ENCODE measurements at places on chromosomes 4 and X.

- DNase-seq = no peak
Observed at GRCh38 chrX:136666088-136666487, 18.1 kb downstream of the CD40LG start.

GRCh38 chr4:116906758-116907157 is 178.6 kb downstream of the TRAM1L1 start:
- DNase-seq = no peak

DNA sequence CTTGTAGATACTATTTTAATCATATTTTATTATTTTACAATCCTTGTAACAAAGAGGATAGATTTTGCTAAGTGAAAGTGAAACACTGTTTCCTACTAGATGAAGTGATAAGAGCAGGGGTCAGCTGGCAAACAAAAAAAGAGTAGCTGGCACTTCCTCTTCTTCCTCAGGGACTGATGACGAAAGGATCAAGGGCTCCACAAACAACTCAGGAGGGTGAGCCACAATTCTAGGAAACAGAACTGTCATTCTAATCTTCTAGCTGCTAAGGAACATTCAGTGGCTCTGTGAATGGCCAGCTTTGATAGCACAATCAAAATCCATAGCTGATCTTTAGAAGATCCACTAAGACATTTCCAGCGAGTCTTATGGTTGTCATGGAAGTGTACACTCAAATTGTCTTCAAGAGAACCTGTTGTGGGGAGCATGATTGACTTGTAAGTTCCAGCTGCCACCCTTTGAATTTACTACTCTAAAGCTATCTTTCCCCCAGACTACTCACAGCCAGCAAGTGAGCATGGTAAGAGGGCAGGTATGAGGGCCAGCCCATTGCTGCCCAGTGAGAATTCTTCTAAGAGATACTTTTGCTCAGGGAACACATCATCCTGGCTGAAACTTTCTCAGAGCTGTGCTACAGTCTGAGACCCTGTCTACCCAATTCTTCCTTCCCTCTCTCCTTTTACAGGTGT is 275.7 kb upstream of the RASGEF1B start:
- no peak for DNase-seq

DNA sequence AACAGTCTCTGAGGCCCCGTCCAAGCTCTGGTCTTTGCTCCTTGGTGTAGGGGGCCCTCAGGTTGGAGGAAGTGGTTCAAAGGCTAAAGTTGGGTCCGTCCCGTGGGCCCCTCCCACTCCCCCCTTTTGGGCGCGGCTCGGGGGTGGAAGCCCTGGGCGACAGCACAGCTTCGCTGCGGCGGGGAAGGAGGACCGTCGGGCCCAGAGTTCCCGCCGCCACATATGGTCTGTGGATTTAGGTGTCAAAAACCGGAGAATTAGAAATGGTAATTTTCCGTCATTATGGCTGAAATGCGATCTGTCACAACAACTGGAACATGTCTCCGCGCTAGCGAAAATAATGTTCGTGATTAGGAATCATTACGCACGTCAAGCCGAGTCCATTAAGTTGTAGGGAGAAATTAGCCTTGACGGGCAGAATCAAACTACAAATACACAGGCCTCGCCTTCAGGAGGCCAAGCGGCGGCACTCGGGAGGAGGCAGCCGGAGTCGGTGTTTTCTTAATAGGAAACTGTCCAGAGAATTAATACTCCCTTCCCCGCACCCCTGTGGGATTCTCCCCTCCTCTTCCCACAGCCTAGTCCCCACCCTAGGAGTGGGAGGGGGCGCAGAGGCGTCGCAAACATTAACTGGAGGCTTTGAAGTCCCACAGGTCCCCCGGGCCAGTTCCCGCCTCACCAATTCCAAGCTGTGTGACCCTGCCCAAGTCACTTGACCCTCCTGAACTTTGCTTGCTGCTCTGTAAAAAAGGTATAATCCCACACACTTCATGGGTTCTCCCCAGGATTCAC is 15.0 kb downstream of the NKX3-2 start:
- DNase-seq = no peak

GRCh38 chr4:112173593-112174558 is 28.6 kb downstream of the FAM241A start:
- no peak for DNase-seq

DNA sequence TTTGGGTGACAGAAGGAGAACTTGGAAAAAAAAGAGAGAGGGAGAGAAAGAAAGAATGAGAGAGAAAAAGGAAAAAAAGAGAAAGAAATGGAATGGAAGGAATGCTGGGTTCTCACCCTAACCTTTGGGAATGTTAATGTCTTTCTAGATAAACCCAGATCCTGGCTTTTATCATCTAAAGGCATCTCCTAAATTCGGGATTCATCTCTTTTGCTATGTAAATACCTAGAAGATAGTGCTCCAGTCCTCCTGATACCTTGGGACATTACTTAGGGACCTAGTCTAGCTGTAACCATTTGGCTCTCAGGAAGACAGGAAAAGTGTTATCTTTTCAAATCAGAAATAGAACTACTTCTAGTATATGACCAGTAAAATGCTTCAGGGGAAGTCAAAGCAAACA is 15.8 kb upstream of the SPCS3 start:
- no peak for DNase-seq

GRCh38 chr4:183306811-183307210 is 13.3 kb downstream of the CLDN22 start:
- no peak for DNase-seq

DNA sequence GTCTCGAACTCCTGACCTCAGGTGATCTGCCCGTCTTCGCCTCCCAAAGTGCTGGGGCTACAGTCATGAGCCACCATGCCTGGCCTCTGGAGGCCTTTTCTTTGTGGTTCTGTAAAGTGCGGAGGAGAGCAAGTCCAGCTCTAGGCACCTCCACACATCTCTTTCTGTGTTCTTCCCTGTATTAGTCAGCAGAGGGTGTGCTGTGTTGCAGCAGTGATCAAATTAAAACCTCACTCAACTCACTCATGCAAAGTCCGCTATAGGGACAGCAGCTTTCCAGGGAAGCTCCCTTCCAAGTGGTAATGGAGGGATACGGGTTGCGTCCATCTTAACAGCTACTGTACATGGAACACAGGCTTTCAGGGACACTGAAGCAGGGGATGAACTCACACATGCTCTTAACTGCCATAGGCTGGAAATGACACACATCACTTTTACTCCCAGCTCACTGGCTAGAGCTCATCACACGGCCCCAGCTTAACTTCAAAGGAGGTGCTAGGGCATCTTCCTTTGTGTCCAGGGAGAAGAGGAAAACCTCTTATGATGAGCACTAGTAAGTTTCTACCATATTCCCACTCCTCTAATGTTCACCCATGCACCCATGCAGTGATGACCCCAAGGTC is 36.0 kb upstream of the CCNG2 start:
- DNase-seq = no peak

DNA sequence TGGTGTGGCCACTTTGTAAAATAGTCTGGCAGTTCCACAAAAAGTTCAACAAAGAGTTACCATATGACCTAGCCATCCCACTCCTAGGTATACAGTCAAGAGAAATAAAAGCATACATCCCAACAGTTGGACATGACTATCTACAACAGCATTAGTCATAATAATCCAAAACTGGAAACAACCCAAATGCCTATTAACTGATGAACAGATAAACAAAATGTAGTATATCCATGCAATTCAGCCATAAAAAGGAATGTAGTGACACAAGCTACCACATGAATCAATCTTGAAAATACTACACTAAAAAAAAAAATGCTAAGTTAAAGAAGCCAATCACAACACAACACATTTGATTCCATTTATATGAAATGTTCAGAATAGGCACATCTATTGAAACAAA is 16.1 kb downstream of the MED14 start:
- DNase-seq = no peak

GRCh38 chrX:135006187-135006586 is 15.4 kb downstream of the SMIM10 start:
- no peak for DNase-seq

DNA sequence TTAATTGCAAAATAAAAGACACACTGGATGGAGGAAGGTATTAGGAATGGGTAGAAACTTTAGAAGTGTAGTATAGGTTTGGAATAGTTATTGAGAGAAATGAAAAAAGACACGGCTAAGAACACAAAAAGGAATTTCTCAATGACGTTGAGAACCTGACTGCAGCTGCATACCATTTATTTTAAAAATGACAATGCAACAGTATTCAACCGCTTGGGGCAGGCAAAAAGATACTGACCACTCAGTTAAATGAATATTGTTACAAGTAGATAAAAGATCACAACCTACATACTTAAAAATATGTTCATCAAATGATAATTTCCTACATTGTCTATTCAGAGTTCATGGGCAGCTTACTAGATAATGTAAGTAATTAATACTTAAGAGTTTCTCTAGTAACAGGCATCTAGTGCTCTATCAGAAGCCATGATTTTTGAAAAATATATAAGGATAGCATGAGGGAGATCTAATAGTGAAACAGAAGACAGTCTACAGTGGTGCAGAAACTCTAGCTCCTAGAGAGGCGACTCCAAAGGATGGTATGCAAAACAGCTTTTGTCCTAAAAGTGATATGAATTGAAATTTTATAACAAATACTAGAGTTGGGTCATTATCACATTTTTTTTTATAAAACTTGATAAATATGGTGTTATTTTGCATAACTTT is 216.2 kb upstream of the VEGFC start:
- no peak for DNase-seq

GRCh38 chr4:180394312-180394711 is 1848.9 kb upstream of the TENM3 start:
- no peak for DNase-seq

DNA sequence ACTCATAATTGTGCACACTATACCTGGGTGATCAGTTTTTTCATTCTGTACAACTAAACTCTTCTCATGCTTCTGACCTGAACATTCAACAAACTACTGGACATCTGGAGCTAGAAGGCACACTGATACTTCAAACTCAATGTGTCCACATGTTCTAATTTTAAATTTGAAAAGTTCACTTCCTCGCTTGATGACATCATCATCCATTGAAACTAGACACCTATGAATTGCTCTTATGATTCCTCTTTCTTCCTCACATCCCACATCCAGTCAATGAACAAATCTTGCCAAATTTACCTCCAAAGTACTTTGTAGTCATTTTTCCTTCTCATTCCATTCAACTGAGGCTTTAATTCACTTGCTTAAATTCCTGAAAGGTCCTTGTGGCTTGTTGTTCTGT is 549.4 kb downstream of the GALNTL6 start:
- no peak for DNase-seq
